ENCODE measurements at places on chromosomes 12 and 14.

- DNase-seq = no peak
Measured at GRCh38 chr14:57816568-57817284, 49.2 kb downstream of the SLC35F4 start.

DNA sequence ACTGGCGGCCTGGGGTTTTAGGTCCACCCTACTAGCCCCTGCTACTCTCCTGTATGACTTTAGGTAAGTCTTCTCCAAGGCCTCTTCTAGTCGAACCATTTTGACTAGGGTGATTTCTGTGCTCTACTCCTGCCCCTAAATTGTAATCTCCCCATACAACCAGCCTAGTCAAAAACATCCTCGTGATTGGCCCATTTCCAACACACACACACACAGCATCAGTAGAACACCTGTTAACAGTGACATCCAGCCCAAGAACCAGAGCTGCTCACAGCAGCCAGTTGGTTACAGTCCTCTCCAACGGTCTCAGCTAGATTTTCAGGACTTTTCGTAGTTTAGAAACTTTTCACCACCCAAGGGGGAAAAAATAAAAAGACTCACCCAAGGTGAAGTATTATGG lies 30.9 kb downstream of the NT5DC3 start:
- DNase-seq = no peak

DNA sequence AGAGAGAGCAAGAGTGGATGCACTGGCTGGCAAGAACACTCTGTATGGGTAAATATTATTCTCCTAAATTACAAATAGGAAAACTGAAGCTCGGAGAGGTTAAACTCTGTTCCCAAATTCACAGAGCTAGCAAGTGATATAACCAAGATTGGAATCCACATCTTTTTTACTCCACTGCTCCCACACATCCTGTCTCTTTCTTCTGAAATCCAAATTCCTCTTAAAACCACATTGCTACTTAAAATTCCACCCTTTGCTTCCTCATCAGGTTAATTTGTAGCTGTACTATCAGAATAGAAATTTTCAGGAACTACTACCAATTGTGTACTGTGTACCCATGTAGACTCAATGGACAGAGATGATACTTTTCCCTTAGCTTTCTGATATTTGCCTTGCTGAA lies 74.4 kb downstream of the ARMH4 start:
- no peak for DNase-seq

DNA sequence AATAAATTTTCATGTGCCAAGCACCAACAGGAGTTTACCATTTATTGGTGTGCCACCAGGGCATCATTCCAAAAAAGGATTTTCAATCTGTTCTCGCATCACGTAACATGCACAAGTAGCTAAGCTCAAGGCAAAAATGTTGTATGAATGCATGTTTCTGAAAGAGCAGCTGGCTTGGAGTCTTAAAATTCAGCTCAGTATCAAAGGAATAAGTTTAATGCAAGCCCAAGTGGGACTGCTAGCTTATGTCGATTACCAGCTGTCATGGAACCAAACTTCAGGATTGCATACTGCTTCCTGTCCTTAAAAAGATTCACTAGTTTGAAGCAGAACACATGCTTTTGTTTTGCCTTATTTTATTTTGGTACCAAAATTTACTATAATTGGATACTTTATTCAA lies 437.0 kb downstream of the FSCB start:
- DNase-seq = no peak

- no peak for DNase-seq
Measured at GRCh38 chr14:66022526-66022925, 463.6 kb upstream of the CCDC196 start.

DNA sequence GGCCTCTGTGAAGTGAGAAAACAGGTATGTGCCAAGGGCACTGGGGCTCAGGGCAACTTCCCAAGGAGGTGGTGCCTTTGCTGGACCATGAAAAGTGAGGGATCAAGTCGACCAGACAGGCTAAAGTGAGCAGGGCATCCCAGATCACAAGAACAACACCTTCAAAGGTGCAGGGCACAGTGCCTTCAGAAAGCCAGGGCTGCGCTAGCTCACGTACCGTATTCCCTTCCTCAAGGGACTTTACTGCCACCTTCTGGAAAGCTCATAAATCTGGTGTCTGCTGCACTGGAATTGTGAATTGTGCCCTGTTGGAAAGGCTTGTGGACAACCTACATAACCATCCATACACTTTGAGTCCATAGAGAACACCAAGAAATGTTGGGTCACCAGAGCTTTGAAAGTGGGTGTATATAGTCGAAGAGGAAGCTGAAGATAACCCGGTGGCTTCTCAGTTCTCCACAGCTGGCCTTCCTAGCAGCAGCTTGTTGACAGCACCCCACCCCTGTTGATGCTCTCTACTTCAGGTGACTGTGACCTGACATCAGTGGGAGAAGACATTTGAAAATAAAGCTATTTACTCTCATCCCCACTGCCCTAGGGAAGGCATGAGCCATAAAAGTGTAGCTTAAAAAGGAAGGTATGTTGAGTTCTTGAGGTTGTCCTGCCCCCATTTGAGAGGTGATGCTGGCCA lies 24.5 kb downstream of the FIGNL2 start:
- no peak for DNase-seq

DNA sequence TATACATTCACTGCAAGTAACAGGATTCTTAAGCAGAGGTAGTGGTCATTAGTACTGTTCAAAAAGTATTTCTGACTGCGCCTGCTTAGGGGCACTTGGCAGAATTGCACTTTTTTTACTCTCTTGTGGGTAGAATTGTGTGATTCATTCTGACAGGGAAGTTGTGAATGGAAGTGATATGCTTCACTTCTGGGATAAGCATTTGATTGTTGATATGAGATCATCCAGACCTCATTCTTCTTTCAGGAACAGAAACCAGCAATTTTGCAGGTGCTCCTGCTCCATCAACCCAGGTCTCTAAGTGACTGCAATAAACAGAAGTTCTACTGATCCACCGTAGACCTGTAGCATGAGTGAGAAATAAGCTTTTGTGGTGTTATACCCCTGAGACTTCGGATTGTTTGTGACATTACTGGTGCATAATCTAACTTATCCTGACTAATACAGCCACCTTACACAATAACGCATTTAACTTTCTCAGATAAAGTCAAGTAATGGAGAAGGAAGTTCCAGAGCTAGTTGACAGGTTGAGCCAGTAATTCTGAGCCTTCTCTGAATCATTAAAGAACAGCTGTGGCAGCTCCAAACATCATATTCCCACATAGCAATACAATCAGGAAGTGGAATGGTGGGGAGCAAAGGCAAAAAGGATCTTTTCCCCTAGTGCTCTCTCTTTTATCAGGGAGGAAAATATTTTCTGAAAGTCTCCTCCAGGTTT lies 387.9 kb downstream of the SYT1 start:
- DNase-seq = no peak

DNA sequence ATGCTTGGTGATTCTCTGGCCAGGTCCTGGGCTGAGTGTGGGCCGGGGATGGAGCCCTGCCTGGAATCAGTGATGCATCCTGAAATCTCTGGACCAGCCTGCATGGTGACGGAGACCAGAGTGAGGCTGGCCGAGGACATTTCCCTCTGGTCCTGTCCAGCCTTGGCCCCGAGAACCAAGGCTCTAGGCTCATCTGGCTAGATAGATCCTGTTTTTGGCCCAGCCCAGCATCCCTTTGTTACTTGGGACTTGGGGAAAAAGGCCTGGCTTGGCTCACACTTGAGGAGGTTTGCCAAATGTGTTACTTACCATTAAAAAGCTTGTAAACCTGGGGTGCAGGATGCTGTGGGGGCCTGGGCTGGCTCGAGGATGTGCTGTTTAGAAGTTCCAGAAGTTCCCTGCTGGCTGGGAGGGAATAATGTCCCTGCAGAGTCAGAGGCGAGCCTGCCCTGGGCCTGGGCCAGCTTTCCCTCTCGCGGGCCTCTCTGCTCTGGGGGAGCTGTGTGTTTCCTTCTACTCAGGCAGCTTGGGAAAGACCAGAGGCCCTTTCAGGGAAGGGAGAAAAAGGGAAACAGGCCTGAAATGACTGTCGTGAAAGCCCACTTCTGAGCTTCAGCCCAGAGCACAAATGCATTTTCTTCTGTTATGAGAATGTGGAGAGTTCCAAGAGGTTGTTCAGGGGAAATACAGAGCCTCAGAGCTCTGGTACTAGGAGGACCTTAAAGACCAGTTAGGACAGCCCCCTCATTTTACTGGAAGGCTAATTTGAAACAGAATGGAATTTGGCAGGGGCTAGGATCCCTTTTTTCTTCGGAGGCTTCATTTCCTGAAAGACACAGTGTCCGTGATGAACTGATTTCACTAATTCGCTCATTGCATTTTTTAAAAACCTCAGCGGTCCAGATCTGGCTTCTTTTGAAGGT lies 47.2 kb upstream of the CTDSP2 start:
- no peak for DNase-seq

GRCh38 chr14:20492486-20492885 lies 12.9 kb upstream of the RNASE10 start:
- DNase-seq = no peak

- DNase-seq = no peak
Measured at GRCh38 chr14:96906434-96906833, 109.3 kb downstream of the VRK1 start.

DNA sequence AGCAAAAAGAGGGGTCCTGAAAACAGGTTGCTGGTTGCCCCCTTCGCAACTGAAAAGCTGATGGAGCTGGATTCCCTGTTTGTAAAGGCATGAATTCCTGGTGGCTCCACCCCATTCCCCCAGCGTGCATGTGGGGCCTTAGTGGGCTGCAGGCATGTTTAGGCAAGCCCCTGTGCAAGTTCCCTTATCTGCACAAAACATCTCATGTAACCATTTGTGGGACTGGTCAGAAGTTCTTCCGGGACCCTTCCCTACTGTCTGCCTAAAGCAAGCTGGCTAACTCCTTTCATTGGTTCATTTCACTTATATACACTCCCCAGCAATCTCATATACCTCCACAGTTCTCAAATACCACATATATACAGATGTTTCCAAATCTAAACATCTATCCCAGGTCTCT lies 24.0 kb upstream of the HIGD1C start:
- no peak for DNase-seq

DNA sequence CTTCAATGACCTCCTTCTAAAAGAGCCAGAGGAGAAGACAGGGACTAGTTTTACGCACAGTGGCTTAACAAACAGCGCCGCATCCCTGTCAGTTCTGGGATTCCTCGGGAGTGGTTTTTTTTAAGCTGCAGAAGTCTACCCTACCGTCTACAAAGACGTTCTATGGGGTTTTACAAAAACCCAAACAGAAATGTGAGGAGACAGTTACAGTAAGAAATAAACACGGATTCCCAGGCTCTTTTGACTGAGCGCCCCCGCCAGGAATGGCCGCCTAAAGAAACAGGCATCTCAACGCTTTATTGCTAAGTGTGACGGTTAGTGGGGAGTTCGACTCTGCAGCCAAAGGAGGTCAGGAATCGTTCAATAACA lies 484 bp downstream of the ALKBH1 start:
- DNase-seq = no peak

DNA sequence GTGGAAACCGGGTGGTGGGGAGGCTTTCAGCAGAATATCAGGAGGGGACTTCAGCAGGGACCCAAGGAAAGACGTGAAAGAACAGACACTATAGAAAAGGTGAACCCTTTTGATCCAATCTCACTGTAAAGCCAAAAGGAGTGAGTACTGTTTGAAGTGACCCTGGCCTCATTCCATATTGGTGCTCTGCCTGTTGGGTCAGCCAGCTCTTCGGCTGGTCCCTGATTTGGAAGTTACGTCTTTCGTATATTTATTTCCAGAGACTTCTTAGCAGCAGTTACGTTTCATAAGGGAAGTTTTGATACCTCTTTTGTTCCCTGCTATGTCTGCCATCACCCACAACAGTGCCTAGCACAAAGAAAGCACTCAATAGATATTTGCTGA lies 21.9 kb downstream of the WNT5B start:
- no peak for DNase-seq

DNA sequence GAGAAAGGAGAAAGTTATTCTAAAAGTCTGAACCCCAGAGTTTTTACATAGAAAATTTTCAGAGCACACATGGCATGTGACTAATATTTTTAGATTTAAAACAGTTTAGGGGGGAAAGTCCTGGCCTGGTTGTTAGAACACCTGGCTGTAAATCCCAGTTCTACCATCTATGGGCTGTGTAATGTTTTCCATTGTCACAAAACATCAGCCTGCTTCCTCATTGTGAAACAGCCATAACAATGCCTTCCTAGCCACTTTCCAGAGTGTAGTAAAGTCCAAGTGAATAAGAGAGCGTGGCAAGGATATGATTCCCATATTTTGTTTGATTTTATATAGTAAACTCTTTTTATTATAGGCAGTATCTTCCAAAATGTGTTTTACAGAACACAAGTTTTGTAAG lies 310.0 kb upstream of the DCN start:
- no peak for DNase-seq

GRCh38 chr12:106307181-106307580 lies 4.6 kb downstream of the TCP11L2 start:
- no peak for DNase-seq

GRCh38 chr12:20426191-20426590 lies 57.9 kb downstream of the PDE3A start:
- DNase-seq = no peak

DNA sequence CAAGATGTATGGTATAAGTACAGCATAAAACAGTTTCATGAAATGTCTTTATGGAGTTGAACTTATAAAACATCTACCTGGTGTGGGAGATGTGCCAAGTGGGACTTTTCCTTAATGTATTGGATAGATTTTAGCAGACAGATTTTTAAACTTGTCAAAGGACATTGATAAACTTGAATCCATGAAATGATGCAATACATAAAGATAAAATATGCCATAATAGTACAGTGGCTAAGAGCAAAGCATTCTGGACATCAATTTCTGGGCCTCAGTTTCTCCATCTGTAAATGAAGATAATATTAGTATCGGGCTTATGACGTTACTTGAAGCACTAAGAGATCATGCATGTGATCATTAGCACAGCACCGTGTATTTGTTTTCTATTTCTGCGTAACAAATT lies 45.4 kb downstream of the NKX2-1 start:
- DNase-seq = no peak

DNA sequence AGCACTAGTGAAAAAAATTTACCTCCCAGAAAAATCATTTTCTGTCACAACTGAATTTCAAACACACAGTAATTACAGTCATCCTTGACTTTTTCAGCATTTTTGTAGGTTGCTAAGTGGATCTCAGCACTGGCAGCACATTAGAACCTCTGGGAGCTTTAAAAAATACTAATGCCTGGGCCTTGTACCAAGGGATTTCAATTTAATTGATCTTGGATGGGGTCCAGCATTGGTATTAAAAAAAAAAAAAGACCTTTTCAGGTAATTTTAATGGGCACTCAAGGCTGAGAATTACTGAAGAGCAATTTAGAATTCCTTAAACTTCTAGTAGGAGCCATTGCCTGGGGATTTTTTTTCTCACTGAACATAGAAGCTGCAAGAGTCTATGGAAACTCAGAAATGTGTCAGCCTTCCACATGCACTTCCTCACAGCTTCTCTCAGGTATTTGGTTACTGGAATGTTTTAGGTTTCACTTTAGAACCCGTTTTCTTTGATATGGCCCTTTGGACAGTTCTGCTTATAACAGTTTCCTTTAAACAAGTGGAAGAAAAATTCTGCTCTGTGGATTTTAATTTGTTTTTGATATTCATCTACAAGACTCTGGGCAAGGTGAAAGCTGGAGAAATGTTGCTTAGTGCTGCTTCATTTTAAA lies 88.5 kb upstream of the DACT1 start:
- no peak for DNase-seq
